ENCODE measurements at places on chromosomes 2 and 18. TPM values are rescaled to one million over a fixed set of nuclear protein-coding genes. Genes with fewer than 3 reads are reported as not detected.

DNA sequence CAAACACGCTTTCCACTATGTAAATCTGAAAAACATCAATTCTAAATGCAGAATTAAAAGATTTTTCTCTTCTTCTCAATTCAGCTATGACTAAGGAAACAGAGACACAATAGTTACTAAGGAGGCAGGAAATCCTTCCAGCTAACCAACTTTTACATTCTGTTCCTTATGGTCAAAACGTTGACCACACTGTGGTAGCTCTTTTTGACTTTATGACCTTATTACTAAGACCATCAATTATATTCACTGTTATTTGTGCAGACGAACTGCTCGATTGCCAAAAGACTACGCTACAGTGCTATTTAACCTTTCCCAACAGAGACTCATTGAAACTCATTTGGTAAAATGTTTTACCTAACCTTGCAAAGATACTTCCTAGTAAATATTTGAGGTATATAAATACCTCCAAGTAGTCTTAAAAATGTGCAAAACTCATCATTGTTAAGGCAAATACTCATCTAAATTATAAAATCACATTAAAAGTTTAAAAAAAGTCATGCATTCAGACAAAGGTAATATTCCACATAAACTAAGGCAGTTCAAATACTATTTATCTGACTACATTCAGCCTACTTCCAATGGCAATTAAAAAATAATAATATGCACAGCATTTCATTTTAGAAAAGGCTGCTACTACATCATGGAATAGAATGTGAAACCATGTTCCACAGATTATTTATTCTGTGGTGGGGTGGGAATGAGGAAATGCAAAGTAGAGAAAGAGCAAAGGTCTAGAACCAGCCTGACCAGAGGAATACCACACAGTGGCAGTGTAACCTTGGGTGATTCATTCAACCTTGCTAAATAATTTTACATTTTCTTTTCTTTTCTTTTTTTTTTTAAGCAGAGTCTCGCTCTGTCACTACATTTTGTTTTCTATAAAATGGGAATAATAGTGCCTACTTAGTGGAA lies 139.9 kb downstream of the THADA start:
- DNase-seq = no peak

DNA sequence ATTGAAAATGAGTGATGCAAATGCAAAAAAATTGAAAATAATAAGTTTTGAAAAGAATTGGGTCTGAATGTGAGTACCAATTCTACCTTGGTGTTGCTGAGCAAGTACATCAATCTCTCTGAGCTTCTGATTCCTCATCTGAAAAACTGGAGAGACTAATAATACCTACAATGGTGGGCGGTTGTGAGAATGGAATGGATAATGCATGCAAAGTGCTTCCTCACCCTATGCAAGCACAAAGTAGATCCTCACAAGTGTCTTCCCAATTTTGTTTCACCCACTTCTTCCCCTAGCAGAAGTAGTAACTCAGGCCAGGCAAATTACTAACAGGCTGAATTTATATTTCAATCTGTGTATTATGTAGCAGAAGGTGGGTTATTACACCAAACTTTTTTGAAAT lies 191.7 kb upstream of the PIK3C3 start:
- DNase-seq = no peak

DNA sequence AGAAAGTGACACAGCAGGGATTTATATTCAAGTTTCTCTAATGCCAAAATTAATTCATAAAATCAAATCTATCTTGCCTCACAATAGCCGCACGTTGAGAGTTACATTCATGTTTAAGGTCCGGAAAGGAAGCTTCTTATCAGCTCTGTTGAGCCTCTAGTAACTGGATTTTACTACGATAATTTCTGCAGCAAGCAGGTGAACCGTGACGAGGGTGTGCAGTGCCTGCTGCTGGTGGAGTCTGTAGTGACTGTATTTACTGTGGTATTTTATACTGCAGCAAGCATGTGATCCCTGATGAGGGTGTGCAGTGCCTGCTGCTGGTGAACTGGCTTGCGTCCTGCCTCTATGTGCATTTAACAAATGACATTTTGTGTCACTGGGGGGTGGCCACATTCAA lies 120.0 kb downstream of the SNTG2 start:
- DNase-seq = no peak

- DNase-seq = no peak
These were observed 2.1 kb downstream of the ASTL start for GRCh38 chr2:96136129-96136720.

- peak; percentile 30 for DNase-seq
These were observed 108.3 kb downstream of the PIEZO2 start for GRCh38 chr18:11040823-11041656.

DNA sequence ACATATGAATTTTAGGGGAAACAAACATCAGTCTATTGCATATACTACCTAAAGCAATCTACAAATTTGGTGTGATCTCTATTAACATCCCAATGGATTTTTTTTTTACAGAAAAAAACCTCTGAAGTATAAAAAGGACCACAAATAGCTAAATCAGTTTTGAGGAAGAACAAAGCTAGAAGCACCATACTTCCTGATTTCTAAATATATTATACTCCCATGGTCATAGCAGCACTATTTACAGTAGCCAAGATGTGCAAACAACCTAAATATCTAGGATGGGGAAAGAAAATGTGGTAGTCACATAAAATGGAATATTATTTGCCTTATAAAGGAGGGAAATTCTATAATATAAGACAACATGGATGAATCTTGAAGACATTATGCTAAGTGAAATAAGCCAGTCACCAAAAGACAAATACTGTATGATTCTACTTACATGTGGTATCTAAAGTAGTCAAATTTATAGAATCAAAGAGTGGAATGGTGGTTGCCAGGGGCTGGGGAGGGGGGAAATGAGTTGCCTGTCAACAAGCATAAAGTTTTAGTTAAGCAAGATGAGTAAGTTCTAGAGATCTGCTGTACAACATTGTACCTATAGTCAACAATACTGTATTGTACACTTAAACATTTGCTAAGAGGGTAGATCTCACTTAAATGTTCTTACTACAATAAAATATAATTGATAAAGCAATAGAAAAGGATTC lies 17.6 kb upstream of the CASP8 start:
- DNase-seq = no peak

GRCh38 chr18:23596183-23596582 lies 9.9 kb upstream of the NPC1 start:
- DNase-seq = no peak

DNA sequence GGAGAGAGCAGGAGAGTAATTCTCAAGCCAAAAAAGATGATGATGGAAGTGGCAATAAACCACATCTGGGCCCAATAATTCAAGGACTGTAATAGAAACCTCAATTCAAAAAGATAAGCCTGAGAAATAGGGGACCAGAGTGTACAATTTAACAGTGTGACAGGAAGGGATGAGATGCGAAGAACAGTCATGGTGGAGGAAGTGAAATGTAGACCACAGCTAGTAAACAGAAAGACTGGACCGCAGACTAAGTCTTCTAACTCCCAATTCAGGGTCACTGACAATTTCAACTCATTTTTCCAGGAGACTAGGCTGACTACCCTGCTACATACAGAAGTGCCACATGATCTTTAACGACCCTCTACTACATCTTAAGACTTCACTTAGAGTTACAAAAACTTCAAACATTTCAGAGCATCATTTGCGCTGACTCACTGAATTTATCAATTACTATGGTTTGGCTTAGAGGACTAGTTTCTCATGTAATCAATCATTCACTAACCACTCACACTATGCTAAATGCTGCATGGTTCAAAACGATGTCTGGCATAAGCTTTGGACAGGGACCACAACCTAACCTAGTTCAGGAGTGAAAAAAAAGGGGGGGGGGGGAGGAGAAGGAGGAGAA lies 9.0 kb downstream of the CUL3 start:
- DNase-seq = no peak

DNA sequence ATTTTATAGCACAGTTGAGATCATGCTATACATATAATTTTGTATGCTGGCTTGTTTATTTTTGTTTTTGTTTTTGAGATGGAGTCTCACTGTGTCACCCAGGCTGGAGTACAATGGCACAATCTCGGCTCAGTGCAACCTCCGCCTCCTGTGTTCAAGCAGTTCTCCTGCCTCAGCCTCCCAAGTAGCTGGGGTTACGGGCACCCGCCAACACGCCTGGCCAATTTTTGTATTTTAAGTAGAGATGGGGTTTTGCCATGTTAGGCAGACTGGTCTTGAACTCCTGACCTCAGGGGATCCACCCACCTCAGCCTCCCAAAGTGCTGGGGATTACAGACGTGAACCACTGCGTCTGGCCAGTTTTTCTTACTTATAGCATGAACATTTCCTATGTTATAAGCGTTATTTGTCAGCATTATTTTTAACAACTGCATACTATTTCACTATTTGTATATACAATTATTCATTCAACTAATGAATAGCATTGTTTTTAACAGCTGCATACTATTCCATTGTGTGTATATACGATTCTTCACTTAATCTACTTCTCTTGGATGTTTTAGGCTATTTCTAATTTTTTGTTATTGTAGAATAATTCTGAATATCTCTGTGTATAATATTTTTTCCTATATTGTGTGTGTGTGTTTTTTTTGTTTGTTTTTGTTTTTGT lies 3.5 kb downstream of the EHD3 start:
- no peak for DNase-seq

DNA sequence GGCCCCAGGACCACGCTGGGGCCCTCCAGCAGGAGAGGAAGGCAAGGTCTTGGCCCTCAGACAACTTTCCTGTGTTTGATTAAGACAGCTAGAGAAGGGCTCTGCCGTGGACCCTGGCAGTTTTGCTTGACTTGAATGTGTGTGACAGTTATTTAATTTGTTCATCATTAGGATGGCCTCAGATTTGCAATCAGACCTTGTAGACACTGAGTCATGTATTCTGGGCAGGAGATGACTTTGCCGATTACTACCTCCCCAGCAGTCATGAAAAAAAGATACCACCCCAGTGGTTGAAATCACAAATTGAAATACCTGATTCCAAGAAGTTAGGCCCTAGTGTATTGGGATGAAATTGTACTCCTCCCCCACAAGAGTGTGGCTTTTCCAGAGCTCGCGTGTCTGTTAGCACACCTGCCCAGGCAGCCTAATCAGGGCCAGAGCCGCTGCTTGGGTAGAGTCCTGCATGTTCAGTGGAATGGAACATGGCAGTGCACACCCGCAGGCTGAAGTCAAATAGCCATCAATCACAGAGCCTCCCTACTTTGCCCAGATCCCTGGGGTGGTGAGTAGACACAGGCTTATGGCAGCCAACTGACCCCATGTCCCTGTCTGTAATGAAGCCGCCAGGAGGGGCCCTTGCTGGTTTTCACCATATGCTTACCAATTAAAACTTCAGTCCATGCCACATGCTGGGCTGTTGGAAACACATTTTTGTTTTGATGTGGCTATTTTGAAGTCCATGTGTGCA lies 122.5 kb downstream of the TPGS2 start:
- no peak for DNase-seq

GRCh38 chr2:190202018-190202417 lies 117.6 kb downstream of the HIBCH start:
- no peak for DNase-seq

DNA sequence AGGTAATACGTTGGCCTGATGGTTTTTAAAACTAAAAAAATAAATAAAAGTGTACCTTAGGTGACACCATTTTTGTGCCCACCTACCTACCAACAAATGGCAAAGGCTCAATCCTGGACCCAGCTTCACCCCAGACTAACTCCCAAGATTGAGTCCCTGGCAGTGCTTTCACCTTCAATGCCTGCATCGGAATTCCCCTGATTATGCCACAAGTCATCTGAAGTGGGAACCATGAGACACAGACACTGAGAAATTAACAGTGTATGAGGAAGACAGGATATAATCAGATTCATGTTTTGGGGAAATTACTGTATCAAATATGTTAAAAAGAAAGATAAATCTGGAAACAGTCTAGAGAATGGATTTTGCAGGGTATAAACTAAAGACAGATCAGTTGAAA lies 41.6 kb downstream of the ZBTB14 start:
- no peak for DNase-seq

DNA sequence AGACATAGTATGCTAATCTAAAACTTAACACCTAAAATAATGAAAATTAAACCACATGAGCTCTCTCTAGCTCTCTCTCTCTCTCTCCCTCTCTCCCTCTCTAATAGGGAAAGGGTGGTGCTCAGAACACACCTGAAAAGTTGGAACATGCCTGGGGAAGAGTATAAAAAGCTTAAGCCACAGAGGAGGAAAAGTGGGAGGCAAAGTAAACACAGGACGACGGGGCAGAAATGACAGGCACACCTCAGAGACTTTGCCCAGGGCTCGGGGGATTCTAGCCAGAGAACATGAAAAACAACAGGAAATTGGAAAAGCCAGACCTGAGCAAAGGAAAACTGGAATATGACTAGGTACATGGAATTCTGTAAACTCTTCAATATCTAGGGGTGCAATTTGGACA lies 666.1 kb downstream of the BCL11A start:
- DNase-seq = no peak

DNA sequence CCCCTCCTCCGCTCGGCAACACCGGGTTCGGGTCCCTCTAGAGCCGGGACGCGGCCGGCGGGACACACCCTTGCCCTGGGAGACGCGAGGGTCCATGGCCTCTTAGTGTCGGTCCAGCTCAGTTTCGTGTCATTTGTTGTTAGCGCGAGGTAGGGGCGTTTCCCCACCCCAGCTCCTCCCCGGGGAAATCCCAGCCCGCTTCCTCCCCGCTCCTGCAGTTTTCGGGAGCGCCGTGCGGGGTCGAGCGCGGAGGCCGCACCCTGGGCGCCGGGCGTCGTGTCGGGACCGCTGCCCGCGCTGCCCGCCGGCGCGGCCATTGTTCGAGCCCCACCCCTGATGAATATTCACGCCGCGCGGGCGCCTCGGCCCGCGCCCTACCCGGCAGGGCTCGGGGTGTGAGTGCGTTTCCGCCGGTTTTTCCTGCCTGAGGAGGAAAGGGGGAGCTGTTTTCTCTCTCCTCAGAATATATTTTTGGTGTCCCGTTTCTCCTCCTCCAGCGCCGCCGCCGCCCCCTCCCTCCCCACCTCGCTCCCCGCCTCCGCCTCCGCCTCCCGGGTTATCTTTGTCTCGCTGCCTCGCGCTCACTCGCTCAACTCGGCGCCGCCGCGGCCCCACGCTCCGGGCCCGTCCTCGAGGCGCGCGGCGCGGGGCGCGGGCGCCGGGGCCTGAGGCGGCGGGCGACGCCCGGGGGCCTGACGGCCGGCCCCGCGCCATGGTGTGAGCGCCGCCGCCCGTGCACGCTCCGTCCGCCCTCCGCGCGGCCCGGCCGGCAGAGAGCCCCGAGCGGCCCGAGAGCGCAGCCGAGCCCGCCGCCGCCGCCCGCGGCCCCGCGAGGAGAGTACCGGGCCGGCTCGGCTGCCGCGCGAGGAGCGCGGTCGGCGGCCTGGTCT lies at the start of gene MAP4K4:
Gene MAP4K4, plus strand, starts transcription at position 584 of the 890 bp plus-strand sequence. CDS start 374 bp downstream, outside the sequence.
- DNase-seq = peak; percentile 82

DNA sequence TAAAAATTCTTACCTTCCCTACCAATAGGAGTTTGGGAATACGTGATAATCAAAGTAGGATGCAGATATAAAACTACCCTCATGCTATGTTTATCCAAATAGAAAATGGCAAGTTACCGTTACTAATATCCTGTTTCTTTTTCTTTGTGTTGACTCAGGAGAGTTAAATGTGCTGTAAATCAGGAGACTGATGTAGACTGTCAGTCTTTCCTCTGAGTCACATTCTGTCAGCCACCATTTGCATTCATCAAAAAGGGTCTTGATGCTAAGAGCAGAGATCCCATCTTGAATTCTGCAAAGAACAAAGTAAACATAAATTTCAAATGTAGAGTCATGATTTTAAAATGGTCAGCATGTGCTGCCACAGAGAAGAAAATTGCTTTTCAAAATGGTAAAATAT lies 712.8 kb downstream of the SOCS6 start:
- no peak for DNase-seq

Gene MPHOSPH10
- total RNA-seq = 27.0 TPM

Gene GPR35
- total RNA-seq = 2.5 TPM

Gene PLGLB1
- 0.37 TPM for total RNA-seq

Gene MBP
- 36.6 TPM for total RNA-seq

Gene MDH1B
- total RNA-seq = 0.86 TPM

All from activated naive CD4-positive, alpha-beta T cell treated with anti-CD3 and anti-CD28 coated beads for 36 hours (primary cell).